ENCODE measurements at places on chromosomes 1 and 21. TPM values are rescaled to one million over a fixed set of nuclear protein-coding genes. Genes with fewer than 3 reads are reported as not detected.
A peak's percentile ranks its signal among the peaks of the same experiment; 100 is the strongest.

Gene OR2T35
- total RNA-seq = not detected

DNA sequence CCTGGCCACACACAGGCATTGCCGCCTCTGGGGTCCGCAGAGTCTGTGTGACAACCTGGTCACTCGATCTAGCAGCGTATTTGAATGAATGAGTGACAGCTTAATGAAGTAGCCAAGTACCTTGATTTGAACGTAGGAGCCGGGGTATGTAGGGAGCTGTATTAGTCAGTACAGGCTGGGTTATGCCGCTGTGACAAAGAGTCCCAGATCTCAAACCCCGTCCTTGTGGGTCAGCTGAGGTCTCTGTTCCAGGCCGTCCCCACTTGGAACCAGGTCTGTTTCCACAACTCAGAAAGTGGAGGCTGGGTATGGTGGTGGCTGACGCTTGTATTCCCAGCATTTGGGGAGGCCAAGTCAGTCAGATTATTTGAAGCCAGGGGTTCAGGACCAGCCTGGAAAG, 20.0 kb downstream of the ATAD3B start:
- no peak for DNase-seq

Gene KCNE1
- total RNA-seq = 0.82 TPM

GRCh38 chr1:238485912-238486209, 595.1 kb upstream of the ZP4 start:
- no peak for DNase-seq

DNA sequence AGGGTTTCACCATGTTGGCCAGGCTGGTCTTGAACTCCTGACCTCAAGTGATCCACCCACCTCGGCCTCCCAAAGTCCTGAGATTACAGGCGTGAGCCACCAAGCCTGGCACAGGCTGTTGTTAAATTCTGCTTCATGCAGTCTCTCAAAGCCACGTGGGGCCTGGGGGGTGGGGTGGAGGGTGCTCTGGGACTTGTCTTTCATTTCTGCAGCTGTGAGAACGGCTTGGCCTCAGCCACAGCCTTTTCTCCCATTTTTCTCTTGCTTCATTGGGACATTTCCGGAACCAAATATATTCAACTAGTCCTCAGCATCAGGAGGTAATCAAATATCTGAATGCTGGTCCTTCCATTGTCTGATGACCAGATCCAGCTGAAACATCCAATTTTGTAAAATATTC, 27.6 kb upstream of the KCNE2 start:
- DNase-seq = peak; percentile 47

DNA sequence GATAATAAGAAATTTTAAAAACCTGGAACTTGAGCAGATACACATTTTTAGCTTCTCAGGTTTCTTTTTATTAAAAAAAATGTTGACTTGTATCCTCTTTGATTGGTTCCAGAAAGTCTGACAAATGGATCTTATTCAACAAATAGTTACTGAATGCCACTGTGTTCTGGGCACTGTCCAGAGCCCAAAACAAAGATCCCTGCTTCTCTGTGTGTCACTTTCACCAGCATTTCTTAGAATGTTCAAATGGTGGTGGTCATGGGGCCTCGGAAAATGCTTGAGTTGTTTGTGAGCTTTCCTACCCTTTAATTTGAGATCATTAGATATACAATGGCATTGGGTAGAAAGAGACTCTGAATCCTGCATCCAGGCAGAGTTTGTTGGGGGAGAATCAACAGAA, 19.9 kb downstream of the ACTN2 start:
- DNase-seq = no peak

- peak; percentile 83 for DNase-seq
Measured at GRCh38 chr1:182784556-182785171, 4.9 kb upstream of the NPL start.

DNA sequence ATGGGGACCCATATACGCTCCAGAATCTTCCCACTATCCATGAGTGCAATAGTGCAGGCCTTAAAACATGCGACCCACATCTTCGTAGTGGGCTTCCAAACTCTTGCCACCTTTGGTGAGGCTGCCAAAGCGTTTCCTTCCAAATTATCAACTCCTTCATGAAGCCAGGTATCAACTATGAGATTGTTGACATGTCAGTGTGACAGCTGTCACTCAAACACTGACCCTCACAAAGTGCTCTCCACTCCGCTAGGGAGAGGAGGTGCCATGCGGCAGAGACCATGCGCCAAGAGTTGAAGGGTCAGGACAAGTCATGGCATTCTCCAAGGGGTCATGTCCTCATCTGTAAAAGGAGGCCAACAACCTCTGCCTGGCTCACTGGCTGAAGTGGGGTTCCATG, 103.3 kb downstream of the SUSD4 start:
- no peak for DNase-seq

Gene IL20
- not detected for total RNA-seq

DNA sequence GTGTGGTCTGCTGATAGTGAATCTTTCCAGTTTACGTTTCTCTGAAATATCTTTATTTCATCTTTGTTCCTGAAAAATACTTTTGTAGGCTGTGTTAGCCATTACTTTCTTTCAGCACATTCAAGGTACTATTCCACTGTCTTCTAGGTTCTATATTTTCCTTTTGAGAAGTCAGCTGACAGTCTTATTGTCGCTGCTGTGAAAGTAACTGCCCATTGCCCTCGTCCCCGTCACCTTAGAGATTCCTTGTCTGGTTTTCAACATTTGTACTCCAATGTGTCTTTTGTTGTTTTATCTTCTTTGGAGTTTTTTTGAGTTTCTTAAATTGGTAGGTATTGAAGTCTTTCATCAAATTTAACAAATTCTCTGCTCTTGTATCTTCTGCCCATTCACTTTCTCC, 19.8 kb upstream of the MX2 start:
- no peak for DNase-seq

DNA sequence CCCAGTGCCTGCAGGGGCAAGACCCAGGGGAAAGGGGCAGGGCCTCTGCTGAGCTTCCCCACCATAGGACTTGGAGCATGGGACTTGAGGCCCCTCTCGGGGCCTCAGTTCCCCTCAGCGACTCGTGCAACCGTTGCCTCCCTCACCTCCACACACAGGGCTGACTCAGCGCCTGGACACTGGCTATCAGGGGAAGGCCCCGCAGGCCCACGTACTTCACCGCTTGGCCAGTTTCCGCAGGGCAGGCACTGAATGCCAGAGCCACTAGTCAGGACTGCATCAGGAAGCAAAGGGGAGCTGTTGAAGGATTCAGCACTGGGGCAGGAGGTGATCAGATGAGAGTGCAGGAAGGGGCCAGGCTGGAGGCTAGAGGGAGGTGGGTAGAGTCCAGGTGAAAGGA, 15.5 kb upstream of the FAM131C start:
- no peak for DNase-seq

Gene CD34
- total RNA-seq = 57.5 TPM

Gene CHRNB2
- 0.72 TPM for total RNA-seq

- DNase-seq = no peak
Measured at GRCh38 chr1:230379462-230379861, 46.7 kb downstream of the PGBD5 start.

GRCh38 chr21:44047996-44048560, 36.0 kb downstream of the TRAPPC10 start:
- DNase-seq = no peak

DNA sequence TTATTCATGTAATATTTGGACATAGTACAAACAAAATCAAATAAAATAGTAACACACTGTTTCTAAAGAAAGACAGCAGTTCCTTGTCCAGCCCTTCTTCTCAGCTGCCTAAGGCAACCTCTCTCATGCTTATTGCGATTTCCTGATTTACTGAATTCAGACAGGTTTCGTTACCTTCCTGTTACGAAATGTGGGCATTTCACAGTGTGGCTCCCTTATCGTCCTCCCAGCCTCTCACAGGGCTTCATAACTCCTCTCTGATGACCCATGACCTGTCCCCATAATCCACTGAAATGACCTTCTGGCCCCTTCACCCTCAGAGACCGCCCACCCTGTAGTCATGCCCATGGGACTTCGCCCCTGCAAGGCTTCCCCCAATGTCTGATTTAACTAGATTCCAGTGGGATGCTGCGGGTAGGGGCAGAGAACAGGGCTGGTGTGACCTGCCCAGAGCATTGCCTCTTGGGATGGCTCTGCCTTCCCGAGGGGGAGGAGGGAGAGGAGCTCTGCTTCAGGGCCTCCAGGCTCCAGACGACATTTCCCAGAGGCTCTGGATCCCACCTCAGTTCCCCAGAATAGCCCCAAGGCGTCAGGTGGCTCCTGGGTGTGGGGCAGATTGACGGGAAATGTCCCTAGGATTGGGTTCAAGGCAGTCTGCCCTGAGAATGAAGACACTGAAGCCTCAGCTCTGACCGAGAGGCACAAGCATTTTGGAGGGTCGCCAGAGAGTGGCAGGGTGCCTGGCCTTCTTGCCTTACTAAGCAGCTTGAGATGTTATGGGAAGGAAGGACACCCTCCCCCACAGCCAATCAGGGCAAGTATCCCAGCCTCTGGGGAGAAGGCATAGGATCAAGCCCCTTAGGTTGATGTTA, 20.6 kb downstream of the PADI2 start:
- DNase-seq = peak; percentile 60

Gene RALGPS2
- 76.3 TPM for total RNA-seq

- DNase-seq = no peak
Measured at GRCh38 chr1:53619367-53620060, 119.5 kb downstream of the GLIS1 start.

Gene DCDC2B
- total RNA-seq = not detected

DNA sequence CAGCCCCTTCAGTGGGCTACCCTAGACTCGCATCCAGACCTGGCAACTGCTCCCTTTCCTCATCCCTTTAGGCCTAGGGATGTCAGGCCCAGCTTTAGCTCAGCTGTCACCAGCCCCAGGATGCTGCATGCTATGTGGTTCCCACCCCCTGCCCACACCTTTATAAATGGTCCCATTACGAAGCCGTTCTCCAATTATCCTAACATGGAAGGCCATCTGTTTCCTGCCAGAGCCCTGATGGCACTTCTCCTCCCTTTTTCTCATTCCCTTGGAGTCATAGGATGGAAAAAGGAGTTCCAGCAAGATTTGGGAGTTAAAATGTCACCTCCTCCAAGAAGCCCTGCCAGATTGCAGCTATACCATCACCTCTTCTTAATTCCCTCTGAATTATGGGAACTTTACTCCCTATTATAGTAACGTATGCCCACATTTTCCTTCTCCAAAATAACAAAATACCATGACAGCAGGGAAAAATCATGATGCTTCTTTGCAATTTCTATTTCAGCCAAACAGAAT, 205.0 kb upstream of the GRIK3 start:
- DNase-seq = no peak

Gene CLCNKA
- total RNA-seq = 0.41 TPM

DNA sequence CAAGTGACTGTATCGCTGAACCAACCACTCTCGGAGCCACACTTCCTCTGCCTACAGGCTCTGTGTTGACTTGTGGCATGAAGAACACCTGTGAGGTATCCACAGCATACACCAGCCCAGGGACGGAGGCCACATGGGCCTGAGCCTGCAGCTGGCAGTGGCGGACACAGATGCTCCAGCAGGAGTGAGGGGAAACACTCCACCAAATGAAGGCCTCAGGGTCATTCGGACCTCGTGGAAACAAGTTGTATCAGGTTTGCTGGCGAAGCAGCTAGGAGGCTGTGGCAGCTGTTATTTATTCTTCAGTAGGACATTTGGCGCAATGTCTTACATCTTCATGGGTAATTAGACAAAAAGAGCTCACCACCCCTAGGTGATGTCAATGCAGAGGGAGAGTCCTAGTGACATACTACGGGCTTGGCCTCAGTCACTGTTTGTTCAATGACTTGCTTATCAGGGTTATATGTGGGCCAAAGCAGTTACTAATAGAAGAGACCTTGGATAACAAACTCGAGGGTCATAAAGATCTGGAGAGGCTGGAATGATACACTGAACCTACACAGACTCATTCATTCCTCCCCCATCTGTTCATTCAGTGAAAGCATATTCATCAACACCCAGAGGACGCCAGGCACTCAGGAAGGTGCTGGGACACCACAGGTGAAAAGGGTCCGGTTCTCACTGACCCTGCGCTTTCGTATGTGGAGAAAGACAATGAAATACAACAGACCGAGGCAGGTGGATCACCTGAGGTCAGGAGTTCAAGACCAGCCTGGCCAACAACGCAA, 11.6 kb upstream of the ETS2 start:
- no peak for DNase-seq

DNA sequence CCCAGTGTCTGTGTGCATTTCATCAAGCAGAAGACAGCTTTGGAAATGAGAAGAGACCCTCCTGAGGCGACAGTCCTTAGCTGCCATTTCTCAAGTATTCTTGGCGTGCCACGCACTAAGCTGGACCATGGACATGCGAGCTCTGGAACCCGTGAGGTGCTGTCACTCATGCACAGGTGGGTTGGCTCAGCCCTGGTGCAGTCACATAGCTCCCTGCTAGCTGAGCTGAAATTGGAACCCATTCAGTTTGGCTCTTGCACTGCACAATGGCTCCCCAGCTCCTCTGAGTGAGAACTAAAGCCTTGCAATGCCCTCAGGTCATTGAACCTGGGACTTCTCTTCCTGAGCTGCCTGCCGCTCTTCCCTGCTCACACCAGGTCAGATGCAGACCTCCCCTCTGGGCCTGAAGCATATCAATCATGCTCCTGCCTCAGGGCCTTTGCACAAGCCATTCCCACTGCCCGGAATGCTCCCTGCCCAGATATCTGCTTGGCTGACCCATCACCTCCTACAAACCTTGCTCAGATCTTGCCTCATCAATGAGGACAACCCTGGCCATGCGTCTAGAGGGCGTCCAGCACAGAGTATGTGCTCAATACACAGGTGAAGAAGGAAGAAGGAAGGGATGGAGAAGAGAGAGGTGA, 6.3 kb upstream of the SRARP start:
- DNase-seq = peak; percentile 38

GRCh38 chr1:152623203-152623844, 421 bp upstream of the LCE3A start:
- peak; percentile 16 for DNase-seq

- DNase-seq = peak; percentile 75
Measured at GRCh38 chr1:91650764-91651163, 150.1 kb downstream of the CDC7 start.

DNA sequence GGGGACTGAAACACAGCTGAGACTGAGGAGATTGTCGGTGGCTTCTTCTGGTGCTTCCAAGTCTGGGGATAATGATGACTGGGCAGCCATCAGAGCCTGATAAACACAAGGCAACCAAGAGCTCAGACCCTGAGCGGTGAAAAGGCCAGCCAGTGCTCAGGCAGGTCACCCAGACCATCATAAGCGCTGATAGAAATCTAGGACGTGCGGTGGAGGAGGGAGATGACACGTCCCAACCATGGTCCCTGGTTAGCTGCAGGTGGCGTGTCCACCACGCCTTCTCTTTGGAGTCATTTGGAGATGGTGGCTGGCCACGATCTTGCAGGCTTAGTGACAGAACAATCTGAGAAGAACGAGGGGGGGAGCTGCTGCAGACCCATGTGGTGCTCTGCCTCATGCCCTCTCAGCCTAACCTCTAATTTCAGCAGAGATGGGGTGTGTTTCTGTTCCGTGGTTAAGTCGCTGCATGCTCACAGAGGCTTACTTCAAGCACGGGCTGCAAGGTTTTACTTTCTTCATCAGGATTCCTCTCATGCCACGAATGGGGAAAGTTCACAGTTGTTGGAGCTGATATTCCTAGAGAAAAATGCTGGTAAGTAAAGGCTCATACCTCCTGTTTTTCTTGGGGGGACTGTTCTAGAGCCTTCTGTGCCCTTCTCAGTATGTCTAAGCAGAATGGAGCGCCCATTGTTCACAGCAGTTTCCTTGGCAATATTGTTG, 17.4 kb upstream of the IGSF5 start:
- no peak for DNase-seq

Gene ZNF124
- total RNA-seq = 63.6 TPM
